ENCODE measurements at places on chromosomes 3 and 15. TPM values are rescaled to one million over a fixed set of nuclear protein-coding genes. Genes with fewer than 3 reads are reported as not detected.

DNA sequence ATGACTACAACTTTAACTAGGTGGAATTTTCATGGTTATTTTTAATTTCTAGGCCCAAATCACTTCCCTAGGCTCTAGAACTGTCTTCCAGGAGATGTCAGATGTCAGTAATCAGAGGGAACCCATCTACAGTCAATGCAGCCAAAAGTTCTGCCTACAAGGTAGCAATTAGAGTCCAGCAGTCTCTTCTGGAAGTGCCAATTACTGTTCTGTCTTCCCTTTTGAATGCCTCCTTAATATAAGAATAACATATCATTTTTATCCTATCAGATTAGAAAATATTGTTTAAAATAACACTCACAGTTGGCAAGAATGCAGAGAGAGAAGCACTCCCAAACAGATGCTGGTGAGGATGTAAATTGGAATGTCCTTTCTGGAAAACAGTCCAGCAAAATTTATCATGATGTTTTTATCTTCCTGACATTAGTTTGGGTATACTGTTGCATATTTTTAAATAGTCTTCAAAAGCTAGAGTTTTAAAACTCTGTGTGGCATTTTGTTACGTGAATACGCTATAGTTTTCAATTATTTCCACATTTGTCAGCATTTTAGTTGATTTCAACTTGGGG, 543.7 kb downstream of the FHIT start:
- no peak overlapping the region for H3K4me3 ChIP-seq
- no peak for DNase-seq
- H3K36me3 ChIP-seq = no peaks in the 10 kb centered on the region
- H3K27ac ChIP-seq = no peak overlapping the region
- no peaks in the 10 kb centered on the region for H3K4me1 ChIP-seq

- H3K27me3 ChIP-seq = no peaks in the 10 kb centered on the region
- no peak overlapping the region for H3K27ac ChIP-seq
- DNase-seq = no peak
These were observed 54.1 kb downstream of the TP63 start for GRCh38 chr3:189685291-189685690.

GRCh38 chr3:75110741-75111140, 496.3 kb upstream of the CNTN3 start:
- H3K36me3 ChIP-seq = no peaks in the 10 kb centered on the region
- no peaks in the 10 kb centered on the region for H3K4me1 ChIP-seq
- H3K4me3 ChIP-seq = no peak overlapping the region
- DNase-seq = no peak
- no peaks in the 10 kb centered on the region for H3K27me3 ChIP-seq
- H3K27ac ChIP-seq = no peak overlapping the region

- H3K4me1 ChIP-seq = no peaks in the 10 kb centered on the region
- no peaks in the 10 kb centered on the region for H3K27me3 ChIP-seq
- H3K27ac ChIP-seq = no peak overlapping the region
- no peak for DNase-seq
These were observed 21.7 kb downstream of the KCNMB3 start for GRCh38 chr3:179229177-179229576.

DNA sequence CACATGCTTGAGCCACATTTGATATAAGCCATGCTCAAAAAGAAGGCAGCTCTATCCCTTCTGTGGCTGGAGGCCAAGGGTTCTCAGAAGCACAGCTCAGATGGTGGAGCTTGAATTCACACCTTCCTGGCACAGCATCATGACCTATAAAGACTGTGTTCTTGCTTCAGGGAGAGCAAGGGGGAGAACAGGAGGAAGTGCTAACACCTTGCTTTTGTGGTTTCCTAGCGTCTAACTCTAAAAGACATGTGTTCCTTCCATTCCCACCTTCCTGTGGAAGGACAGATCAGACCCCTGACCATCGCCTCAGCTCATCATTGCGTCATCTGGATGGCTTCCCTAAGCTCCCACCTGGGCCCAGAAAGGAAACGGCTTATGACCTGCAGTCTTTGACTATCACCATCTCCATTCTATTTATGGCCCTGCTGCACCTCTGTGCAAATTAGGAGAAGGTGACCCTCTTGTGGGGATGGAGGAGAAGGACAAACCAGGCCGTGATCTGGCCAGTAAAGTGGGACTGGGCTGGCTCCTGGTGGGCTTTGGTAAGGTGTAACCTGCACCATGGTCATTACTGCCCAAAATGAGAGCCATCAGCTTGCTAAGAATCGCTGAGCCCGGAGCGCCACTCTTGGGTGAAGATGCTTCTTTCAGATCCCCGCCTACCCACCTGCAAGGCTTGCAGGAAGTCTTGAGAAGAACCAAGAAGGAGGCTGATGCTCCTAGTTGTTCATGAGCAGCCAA, 128.5 kb downstream of the SERPINI1 start:
- no peak for DNase-seq
- no peaks in the 10 kb centered on the region for H3K36me3 ChIP-seq
- no peak overlapping the region for H3K27ac ChIP-seq
- H3K4me3 ChIP-seq = no peak overlapping the region
- H3K4me1 ChIP-seq = peaks cover 6% of the 10 kb centered on the region

GRCh38 chr15:100887211-100887913, 7.7 kb downstream of the ALDH1A3 start:
- H3K27ac ChIP-seq = no peak overlapping the region
- no peaks in the 10 kb centered on the region for H3K27me3 ChIP-seq
- H3K36me3 ChIP-seq = no peaks in the 10 kb centered on the region
- no peak for DNase-seq
- no peak overlapping the region for H3K4me3 ChIP-seq

GRCh38 chr3:115512565-115513415, 110.5 kb upstream of the GAP43 start:
- peak; percentile 27 for DNase-seq
- no peaks in the 10 kb centered on the region for H3K27me3 ChIP-seq
- no peak overlapping the region for H3K27ac ChIP-seq
- H3K36me3 ChIP-seq = no peaks in the 10 kb centered on the region

- H3K36me3 ChIP-seq = no peaks in the 10 kb centered on the region
- no peak for DNase-seq
- H3K27me3 ChIP-seq = no peaks in the 10 kb centered on the region
- H3K27ac ChIP-seq = no peak overlapping the region
These were observed 434.0 kb downstream of the EPHB1 start for GRCh38 chr3:135229018-135229495.

- H3K4me1 ChIP-seq = peaks cover 6% of the 10 kb centered on the region
- no peaks in the 10 kb centered on the region for H3K27me3 ChIP-seq
- DNase-seq = no peak
- no peak overlapping the region for H3K4me3 ChIP-seq
These were observed 4.6 kb upstream of the QRICH1 start for GRCh38 chr3:49098429-49098828.

DNA sequence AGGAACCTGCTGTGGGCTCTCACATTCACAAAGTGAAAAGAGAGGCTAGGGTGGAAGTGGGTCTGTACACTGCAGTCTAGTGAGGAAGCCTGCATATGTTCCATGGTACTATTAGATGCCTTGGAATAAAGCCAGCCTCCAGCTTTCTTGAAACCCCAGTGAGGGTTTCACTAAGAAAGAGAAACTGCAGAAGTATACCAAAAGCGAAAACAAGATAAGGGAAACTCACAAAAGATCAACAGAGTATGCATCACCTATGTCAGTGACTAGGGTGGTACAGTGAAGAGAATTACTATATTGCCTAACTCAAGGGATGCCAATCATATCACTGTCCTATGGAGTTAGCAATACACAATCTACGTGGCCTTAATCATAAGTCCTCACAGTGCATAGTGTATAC, 212.5 kb upstream of the GADL1 start:
- H3K27ac ChIP-seq = no peak overlapping the region
- H3K36me3 ChIP-seq = no peaks in the 10 kb centered on the region
- DNase-seq = no peak

DNA sequence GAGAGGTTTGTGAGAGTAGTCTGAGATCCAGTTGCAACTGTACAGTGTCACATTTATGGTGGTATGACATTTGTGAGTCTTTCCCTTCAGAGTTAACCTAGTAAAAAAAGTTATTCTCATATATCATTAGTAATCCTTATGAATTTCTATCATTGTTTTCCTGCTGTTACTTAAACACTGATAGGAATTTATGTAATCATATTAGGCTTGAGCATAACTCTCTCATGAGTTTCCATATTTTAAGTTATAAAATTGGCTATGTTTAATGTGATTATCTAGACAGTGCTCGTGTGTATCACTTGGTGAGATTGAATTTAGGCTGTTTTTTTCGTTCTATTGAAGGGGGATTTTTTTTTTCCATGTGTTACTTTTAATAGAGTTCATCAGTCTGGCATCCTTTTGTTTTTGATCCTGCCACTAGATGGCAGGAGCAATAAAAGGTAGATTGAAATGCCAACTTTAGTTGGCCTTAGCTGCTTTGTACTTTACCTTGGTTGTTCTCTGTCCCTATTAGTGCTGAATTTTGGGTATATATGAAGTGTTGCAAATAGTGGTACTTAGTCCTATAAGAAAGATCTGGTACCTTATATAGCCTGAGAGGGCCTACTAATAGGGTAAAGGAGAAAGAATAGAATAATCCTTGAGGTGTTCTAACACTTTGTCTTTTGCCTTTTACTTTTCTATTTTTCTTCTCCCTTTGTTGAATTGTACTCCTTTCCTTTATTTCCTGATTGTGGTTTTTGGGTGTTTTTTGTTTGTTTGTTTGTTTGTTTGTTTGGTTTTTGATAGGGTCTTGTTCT, 17.9 kb downstream of the STT3B start:
- DNase-seq = no peak
- H3K27me3 ChIP-seq = no peaks in the 10 kb centered on the region
- peaks cover 7% of the 10 kb centered on the region for H3K4me1 ChIP-seq
- H3K4me3 ChIP-seq = no peak overlapping the region
- no peaks in the 10 kb centered on the region for H3K36me3 ChIP-seq

The ITIH3 gene
- 0.23 TPM for total RNA-seq

The SPCS1 gene
- total RNA-seq = 96.6 TPM

The CPOX gene
- 19.9 TPM for total RNA-seq

The ITIH4 gene
- total RNA-seq = 3.2 TPM

The CFAP161 gene
- total RNA-seq = 0.65 TPM

All from ovary (tissue), 10 donors.